ENCODE measurements at places on chromosomes 5 and 9. TPM values are rescaled to one million over a fixed set of nuclear protein-coding genes. Genes with fewer than 3 reads are reported as not detected.

Gene CCL27
- total RNA-seq: not detected

Gene CDKN2A
- 1.6 TPM for total RNA-seq

Gene ANP32B
- 84.9 TPM for total RNA-seq

Gene SLC4A9
- total RNA-seq: not detected

Gene GRM6
- not detected for total RNA-seq

DNA sequence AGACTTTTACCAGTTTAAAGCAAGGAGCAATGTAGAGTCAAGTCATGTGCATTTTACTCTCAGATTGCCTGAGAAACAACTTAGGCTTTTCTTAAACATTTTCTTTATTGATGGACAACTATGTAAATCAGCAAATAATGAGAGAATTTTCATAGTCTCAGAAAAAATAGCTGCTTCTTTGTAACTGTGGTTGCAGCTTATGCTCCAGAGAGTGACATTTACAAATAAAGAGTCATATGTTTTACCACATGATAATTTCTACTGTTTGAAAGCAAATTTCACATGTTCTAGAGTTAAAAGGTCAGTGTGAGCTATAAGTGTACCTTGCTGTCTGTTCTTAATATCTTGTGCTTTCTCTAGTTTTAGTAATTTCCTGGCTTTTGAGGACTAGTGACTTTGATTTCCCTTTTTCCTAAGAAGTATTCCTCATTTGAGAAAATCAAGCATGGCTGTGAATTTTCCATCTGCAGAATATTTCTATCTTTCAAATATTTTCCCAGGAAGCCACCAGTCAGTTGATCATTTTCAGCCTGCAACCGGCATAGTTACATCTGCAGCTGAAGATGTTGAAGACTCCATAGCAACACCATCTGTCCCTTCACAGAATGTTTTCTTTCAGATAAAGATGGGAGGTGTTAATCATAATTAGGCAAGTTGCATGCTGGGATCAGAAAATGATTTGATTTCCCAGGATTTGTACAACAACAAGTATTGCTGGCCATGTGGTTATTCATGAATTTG, 229.9 kb downstream of the SGCD start:
- no peak for DNase-seq

DNA sequence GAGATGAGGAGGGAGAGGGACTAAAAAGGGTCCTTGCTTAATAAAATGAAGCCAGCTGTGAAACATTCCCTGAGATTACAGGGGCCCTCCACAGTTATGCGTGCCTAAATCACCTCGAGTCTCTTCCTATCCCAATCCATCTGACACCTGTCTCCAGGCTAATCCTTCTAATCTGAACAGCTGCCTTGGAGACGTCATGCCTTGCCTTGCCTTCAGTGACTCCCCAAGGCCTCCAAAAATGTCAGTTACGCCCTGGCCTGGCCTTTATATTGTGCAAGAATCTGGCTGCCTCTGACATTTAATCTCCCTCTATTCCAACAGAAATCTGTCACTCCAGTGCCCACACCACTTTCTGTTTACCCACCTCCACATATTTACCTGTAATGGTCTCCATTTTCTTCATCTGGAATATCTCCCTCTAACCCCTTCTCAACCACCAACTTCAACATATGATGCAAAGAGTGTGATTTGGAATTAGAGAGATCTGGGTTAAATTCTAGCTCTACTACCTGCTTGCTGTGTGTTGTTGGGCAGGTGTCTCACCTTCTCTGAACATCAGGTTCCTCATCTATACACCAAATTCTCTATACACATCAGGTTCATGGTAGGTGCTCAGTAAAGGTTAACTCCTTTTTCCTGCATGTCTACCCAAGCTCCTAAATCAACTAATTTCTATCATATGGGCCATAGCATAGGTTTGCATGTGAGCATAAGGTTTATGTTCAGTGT, 57.9 kb downstream of the PTCD2 start:
- no peak for DNase-seq

DNA sequence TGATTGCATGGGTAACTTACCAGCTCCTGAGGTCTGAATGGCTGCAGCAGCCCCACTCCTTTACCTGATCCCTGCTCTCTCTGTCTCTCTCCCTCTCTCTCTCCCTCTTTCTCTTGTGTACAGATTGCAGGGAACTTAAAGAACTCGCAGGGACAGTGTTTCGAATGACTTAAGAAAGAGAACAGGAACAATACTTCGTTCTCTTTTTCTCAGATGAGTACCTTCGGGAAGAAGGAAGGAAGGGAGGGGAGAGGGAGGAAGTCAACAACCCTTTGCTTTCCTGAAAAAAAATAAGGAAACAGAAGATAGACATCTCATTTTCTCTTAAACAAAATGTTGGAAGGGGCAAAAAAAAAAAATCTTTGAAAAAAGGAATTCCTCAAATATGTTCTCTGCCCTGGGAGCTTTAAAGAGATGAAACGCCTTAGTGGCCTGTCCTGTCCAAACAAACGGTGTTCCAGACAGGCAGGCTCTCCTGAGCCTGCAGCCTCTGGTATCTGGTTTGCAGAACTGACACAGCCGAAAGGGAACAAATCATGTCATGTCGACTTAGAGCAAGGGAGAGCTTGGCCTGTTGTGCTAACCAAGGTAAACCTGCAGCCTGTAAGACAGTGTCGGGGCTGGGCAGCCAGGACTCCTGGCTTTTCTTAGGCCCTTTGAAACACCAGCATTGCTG, at the start of gene ZNF366:
TSS of gene ZNF366 (minus strand) at position 180 of the 676 bp plus-strand sequence. CDS start 45,914 bp downstream, outside the sequence.
- DNase-seq: no peak

DNA sequence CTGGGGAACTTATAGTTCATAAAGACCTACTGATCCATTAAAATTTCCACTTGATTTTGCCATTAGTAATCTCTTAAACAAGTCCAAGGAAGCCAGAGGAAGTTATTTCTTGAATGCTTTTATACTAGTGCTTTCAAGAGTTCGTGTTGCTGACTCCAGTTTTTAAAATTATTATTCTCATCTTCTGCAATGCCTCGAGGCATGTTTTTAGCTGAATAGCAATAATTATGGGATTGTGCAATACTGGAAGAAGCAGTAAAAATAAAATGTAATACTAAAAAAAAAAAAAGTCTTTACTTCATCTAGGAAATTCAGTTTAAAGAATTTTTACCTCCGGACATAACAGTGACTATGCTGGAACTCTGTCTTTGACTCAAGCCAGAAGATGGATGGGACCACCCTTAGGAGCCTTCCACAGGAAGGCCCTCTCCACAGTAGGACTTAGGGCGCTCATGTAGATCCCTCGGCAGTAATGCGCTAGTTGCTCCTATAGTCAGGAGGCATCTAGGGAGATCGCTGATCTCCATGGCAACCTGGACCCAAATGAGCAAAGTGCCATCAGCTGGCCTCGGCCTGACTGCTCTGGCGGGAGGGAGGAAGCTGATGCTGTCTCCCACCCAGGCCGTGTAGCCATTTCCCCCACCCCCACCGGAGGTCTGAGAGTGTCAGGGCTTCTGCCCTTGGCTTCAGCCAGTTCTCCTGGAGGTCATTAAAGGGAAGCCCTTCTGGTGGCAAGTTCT, 56.7 kb downstream of the DAPK1 start:
- DNase-seq: peak; percentile 40

DNA sequence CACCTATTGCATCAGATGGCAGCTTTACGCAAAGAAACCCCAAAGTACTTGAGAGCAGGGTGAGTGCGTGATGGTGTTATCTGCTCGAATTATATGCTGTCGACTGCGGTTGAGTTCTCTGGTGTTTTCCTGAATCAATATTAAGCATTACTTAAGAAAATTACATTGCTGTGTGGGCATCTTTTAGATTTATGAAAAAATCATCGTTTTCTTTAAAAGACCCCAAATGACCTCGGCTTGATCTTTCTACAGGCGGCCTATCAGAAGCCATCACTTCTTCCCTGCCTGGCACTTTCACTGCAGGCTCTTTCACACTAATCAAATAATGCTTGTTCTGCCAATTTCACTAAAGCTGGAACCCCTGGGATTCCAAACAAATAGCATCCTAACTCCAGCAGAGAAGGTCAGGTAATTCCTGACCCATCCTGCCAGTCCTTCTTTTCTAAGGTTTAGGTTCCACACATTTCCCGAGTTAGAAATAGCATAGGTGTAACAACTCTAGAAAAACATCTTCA, 1.7 kb downstream of the UBE2QL1 start:
- DNase-seq: no peak

DNA sequence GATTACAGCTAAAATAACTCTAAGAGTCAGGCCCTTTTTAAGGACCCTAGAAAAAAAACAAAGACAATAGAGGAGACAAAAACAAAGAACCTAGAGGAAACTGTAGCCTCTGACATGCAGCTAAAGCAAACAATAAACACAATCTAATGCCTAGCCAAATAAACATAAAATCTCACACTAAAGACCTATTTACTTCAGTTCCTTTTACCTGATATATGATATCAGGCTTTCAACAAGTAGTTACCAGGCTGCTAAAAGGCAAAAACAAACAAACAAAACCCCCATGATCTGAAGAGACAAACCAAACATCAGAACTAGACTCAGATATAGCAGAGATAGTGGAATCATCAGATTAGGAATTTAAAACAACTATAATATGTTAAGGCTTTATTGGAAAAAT, 226.5 kb upstream of the POU5F2 start:
- DNase-seq: no peak

DNA sequence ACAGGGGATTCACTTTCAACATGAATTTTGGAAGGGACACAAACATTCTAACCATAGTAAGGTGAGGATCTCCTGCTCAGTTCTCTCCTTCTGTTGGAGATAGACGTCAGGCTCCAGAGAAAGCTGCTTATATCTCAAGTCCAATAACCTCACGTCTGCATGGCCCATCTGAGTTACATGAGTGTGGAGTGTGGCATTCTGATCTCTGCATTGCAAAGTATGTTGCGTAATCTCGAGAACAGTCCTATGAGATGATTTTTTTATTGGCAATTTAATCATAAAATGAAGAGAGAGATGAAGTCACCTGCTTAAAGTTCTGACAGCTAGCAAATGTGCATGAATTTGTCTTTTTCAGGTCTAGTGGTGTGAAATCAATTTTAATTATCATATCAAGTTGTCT, 118.8 kb downstream of the SLC12A2 start:
- no peak for DNase-seq

DNA sequence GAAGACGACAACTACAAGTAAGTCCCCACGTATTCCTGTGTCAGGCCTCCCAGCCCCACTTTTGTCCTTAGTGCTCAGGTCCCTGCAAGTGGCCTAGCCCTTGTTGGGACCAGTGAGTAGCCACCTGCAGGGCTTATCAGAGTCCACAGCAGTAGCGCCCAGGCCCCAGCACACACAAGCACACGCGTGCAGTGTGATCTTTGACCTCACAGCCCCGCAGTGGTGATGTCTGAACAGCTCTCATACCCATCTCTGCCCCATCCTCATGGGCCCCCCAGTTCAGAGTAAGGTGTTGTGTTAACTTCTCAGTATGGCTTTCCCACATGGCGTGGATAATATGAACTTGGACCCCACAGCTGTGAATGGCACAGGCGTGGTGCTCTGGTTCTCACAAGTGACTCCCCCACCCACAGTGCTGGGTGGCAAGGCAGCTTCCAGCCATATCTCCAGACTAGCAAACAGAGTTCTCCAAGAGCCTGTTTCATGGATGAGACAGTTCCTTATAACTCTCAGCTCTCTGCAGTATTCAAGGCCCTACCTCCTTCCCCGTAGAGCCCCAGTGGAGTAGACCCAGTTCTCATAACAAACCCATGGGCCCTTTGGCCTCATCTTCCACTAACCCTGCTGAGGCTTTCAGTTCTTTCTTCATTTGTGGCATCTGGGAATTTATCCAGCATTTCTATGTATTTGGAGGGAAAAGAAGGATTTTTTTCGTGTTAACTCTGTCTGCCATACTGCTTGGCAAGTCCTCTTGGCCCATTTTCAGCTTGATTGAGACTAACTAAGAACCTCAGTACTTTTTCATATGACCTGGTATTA, 46.5 kb upstream of the ANGPTL2 start:
- no peak for DNase-seq

GRCh38 chr5:109309326-109310063, 100.3 kb downstream of the PJA2 start:
- no peak for DNase-seq

GRCh38 chr9:114099669-114100270, 678 bp upstream of the KIF12 start:
- no peak for DNase-seq

DNA sequence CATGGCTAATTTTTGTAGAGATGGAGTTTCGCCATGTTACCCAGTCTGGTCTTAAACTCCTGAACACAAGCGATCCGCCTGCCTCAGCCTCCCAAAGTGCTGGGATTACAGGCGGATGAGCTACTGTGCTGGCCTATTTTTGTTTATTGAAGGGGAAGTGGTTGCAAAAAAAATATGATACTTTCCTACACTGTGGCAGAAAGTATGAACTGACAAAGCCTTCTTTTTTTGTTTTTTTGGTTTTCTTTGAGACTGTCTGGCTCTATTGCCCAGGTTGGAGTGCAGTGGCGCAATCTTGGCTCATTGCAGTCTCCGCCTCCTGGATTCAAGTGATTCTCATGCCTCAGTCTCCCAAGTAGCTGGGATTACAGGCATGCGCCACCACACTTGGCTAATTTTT, 50.9 kb downstream of the OSTF1 start:
- DNase-seq: no peak

GRCh38 chr9:88077071-88077617, 61.1 kb downstream of the SPATA31C2 start:
- no peak for DNase-seq

DNA sequence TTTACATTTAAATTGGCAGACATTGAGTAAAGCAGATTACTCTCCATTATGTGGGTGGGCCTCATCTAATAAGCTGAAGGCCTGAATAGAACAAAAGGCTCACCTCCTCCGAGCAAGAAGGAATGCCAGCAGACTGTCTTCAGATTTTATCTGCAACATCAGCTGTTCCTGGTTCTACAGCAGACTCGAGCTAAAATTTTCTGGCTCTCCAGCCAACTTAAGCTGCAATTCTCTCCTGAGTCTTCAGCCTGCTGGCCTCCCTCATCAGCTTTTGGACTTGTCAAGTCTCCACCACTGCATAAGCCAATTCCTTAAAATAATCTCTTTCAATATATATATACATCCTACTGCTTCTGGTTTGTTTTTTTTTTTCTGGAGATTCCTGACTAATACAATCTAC, 12.5 kb downstream of the TRPM3 start:
- no peak for DNase-seq

DNA sequence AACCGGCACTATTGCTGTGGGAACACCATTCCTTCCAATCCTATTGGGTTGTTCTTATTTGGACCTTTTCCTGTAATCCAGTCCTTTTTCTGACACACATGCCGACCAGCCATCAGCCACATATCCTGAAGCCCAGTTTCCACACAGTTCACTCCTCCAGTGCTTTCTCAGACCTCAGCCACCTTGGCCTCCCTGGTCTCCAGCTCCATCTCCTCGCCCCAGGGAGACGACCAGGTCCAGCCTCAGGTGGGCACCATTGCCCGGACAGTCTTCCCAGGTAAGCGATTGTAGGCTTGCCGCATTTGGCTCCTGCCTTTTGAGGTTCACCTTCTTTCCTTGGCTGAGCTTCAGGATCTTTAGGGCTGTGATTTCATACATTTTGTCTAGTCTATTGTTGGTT, 15.2 kb upstream of the TERT start:
- DNase-seq: no peak

DNA sequence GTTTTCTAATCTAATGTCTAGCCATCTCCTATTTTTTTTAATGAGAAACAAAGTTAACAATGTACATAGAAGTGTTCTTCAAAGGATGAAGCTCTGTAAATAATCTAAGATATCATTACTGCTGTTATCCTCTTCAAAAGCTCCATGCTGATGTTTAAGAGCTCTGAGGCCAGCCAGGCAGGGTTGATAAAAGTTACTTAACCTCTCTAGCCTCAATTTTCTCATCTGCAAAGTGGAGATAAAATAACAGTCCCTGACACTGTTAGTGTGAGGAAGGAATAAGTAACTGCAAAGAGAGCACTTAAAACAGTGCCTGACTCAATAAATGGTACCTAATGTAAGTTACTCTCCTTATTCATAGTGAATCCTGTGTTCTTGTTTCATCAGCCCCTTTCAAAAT, 60.1 kb downstream of the LHFPL2 start:
- DNase-seq: no peak

Measured in left lung (tissue), 14 donors.